ENCODE measurements at places on chromosomes 7 and 10.

DNA sequence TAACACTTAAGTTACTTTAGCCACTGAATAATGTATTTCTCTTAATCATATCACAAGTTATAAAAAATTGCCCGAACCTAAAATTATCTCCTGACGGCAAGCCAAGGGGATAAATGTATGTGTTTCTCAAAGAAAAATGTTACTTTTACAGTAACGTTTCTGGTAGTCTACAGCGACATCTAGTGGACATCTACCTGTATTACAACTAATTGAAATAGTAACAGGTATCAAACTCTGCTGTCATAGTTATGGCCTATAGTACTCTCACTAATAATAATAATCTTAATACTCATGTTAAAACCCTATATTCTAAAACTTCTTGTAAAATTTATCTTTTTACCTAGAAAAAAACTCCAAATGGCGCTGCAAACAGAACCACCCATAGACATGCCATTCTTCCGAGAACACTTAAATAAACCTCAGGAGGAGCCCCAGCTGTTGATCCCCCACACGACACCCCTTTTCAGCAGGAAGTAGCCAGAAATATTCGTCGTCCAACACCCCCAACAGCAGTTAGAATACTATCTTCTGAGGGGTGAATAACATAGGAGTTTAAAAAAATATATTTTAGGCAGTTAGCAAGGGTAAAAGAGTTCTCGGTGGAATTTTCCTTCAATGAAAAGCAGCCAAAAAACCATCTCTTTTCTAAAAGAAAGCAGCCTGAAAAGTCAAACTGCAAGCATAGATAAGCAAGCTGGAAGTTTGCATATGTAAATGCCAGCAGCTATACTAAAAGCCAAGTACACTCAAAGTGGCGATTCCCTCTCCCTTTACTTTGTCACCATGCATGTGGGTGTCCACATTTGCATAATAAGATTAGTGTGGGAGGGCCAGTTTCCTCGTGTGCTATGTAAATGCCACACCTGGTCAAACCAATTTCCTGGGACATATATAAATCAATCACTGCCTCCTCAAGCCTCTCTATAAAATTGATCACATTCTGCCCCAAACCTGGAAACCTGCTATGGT lies 40.5 kb upstream of the ZNF107 start:
- peak; percentile 11 for DNase-seq

- DNase-seq, result peak; percentile 93
These were observed 68.4 kb downstream of the CDC123 start for GRCh38 chr10:12264204-12264940.

- DNase-seq, result no peak
These were observed 193.0 kb upstream of the DPP6 start for GRCh38 chr7:153859239-153859638.

- no peak for DNase-seq
These were observed 11.7 kb downstream of the POLL start for GRCh38 chr10:101576211-101576863.

- DNase-seq, result peak; percentile 56
These were observed 474.9 kb downstream of the KCNMA1 start for GRCh38 chr10:77162697-77163096.

DNA sequence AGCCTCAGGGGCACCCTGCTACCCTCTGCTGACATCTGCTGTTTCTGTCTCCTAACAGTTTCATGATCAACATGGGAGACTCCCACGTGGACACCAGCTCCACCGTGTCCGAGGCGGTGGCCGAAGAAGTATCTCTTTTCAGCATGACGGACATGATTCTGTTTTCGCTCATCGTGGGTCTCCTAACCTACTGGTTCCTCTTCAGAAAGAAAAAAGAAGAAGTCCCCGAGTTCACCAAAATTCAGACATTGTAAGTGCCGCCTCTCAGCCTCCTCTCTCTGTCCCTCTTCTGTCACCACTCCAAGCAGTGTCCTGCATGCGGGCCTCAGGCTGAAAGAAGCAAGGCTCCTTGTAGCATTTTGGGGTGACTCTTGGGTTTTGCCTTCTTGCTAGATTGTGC lies 39.0 kb downstream of the POR start:
- DNase-seq, result no peak

- DNase-seq, result peak; percentile 4
These were observed 5.8 kb upstream of the CYP2C18 start for GRCh38 chr10:94677691-94678090.

- DNase-seq, result no peak
These were observed 80.8 kb downstream of the CARD11 start for GRCh38 chr7:2962865-2963264.

DNA sequence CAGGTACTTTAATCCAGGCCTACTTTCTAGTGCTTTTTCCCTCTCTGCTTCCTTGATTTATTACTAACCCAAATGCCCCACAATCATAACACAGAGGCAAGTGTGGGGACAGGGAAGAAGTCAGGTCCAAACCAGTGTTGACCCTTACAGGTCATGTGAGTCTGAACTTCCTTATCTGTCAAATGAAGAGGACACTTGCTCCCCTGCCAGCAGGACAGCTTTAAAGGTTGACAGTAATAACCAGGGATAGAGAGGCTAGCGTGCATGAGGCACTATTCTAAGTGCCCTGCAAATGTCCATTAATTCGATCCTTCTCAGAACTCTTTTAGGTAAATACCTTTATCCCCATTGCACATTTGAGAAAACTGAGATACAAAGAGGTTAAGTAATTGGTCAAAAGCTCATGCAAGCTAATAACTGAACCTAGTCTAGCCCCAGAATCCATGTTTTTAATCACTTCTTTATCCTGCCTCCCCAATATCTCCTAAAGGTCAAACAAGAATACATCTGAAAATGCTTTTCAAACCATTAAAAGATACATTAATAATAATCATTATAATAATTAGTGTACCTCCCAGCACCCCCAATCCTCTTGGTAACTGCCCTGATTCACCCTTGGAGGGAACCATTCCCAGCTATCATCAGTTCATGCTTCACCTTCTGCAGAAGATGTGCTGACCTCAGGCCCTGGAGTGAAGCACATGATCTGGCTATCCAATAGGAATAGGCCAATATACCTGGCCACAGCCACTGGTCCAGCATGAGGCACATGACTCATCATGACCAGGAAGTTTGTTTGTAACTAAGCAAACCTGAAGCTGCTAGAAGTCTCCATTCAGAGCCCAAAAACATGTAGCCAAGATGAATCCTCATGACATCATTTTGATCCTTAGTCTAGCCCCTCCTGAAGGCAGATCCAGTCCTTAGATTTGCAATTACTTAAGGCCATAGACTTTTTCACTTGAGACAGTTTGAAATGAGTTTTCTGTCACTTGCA lies 40.7 kb downstream of the SGMS1 start:
- no peak for DNase-seq

GRCh38 chr10:27542812-27543211 lies 38.7 kb downstream of the RAB18 start:
- no peak for DNase-seq

- DNase-seq, result no peak
These were observed 40.6 kb downstream of the CYP17A1 start for GRCh38 chr10:102796407-102797176.

DNA sequence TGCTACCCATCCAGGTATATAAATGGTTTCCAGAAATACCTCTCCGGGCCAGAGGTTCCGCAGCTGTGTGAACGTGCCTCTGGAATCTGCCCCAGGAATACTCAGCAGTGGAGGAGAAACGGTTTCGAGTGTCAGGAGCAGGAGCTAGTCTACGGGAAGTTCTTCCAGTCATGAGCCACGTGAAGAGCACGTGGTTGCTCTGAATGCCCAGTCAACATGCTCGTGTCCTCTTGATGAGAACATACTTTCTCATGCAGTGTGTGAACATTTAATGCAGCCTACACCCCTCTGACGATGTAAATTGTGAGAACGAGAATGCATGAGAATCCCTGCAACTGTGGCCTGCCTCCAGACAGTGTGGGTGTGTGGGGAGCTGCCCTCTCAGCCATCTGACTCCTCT lies 277.0 kb upstream of the SHH start:
- DNase-seq, result no peak

GRCh38 chr10:57014758-57015157 lies 653.7 kb upstream of the ZWINT start:
- peak; percentile 34 for DNase-seq

GRCh38 chr7:30502470-30503251 lies 2.0 kb downstream of the GGCT start:
- DNase-seq, result no peak

- peak; percentile 2 for DNase-seq
These were observed 313.3 kb upstream of the AKR1E2 start for GRCh38 chr10:4512671-4513240.

- no peak for DNase-seq
These were observed 141.5 kb upstream of the VWC2 start for GRCh38 chr7:49631960-49632359.

DNA sequence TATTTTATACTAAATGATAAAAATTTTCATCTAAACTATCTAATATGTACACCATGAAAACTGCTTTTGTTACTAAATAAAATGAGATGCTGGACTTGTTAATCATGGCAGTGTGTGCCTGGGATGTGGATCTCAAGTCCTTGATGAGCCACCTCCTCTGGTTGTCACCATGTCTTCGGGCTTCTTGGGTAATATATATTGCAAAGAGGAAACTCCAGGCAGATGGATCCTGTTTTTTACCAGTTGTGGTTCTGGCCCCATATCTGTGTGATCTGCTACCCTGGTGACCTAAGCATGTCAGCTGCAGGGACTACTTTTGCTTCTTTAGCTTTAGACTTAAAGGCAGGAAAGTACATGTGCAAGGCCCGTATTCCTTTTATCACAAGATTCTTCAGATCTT lies 46.2 kb downstream of the TMEM60 start:
- no peak for DNase-seq

DNA sequence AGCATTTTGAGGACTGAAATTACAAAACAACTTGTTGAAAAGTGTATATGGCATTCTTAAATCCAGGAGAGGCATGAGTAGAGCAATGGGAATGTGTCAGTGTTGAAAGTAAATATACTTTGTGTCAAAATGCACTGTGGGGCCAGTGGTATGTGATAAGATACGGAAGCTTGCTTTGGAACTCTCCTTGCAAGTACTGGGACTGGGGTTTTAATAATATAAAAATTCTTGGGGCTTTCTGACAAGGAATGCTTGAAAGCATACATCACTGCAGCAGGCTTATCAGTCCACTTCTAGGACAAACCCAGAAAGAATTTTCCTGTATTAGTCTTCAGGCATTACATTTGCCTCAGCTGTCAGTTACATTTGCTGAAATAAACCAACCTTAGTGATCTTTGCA lies 472.8 kb upstream of the FZD8 start:
- DNase-seq, result no peak

DNA sequence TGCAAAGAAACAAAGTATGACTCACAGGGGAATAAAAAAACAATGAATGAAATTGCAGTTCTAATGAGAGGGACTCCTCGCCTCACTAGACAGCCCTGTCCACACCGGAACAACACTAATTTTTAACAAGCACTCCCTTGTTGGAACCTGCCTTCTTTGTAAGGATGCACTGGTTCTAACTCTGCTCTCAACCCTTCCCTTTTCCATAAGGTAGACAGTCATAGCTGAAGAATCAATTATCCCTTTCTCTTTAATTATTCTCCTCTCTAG lies 65.1 kb downstream of the TSPAN12 start:
- DNase-seq, result peak; percentile 46

DNA sequence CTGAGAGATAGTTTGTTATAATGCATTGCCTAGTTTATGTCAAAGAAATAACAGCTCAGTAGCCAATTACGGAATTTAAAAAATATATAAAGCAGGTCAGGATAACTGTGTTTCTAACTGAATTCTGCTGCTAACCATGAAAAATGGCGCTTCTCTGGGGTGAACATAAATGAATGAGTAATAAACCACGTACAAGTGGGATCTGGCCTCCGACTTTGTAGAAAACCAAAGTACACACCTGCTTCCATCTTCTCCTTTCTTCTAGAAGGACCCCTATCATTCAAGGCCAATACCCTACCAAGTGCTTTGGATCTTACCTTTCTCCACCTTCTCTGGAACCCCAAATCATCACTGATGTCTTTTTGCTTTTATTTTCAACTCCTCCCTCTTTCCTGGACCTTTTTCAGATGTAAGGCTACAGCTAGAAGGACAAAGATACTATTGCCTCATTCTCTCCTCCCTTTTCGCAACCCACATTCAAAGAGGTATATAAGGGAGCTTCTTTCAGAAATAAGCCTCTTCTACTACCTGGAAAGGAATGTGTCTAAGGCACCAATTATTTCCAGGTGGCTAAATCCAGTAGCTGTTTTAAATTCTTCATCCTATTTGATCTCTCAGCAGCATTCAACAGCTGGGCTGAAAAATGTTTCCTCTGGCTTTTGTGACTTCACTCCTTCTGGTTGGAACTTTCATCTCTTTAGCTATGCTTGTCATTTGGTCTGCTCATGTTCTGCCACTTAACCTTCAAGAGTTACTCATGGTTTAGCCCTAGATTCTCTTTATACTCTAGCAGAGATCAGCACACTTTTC lies 37.7 kb downstream of the NAMPT start:
- no peak for DNase-seq

DNA sequence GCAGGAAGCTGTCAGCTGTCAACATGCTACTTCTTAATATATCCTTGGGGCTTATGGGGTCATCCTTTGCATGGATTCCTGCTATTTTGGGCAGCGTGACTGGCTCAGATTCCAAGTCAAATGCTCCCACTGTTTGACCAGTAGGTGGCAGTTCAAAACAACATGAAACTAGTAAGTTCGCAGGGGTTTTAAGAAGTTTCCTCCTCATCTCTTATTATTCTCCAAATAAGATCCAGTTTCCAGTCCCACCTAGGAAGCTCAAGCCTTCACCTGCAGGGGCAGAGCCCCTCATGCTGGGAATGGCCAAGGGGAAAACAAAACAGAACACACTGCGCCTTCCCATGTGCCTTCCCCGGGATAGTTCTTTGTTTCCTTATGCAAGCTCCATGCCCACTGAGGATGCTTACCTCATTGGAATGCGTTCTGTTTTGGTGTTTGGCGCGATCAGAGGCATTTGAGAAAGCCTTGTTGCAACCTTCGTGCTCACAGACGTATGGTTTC lies 259.8 kb downstream of the GLI3 start:
- DNase-seq, result peak; percentile 27

- DNase-seq, result no peak
These were observed 71.8 kb downstream of the HHEX start for GRCh38 chr10:92761571-92761970.

DNA sequence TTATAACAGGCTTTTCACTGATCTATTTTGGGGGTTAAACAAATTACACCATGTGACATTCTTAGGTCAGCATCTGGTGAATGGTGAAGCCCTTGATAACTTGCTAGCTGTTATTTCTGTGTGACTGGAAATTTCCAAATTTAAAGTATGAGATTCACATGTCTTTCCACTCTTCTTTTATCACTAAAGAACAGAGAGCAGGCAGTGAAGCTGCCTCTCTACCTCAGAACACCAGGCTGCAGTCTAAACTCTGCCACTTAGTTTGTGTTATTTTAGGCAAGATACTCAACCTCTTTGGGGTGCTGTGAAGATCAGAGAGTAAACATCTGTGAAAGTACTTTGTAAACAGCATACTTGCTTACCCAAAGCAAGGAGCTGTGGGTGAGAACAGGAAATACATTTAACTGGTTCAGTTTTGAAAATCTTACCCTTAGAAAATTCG lies 15.5 kb upstream of the SP4 start:
- no peak for DNase-seq

- DNase-seq, result no peak
These were observed 11.4 kb upstream of the FAS start for GRCh38 chr10:88979153-88979562.

- DNase-seq, result peak; percentile 49
These were observed 2.6 kb upstream of the SAMD8 start for GRCh38 chr10:75108684-75109458.

- no peak for DNase-seq
These were observed 117.8 kb downstream of the MICU1 start for GRCh38 chr10:72508033-72508432.

GRCh38 chr7:151402029-151402835 lies 7.6 kb downstream of the WDR86 start:
- DNase-seq, result no peak

- DNase-seq, result no peak
These were observed 77.2 kb downstream of the TNS3 start for GRCh38 chr7:47504551-47505311.
